IMR-90 (cell line): ENCODE measurements at places on chromosomes 5 and 9. TPM values are rescaled to one million over a fixed set of nuclear protein-coding genes. Genes with fewer than 3 reads are reported as not detected.

DNA sequence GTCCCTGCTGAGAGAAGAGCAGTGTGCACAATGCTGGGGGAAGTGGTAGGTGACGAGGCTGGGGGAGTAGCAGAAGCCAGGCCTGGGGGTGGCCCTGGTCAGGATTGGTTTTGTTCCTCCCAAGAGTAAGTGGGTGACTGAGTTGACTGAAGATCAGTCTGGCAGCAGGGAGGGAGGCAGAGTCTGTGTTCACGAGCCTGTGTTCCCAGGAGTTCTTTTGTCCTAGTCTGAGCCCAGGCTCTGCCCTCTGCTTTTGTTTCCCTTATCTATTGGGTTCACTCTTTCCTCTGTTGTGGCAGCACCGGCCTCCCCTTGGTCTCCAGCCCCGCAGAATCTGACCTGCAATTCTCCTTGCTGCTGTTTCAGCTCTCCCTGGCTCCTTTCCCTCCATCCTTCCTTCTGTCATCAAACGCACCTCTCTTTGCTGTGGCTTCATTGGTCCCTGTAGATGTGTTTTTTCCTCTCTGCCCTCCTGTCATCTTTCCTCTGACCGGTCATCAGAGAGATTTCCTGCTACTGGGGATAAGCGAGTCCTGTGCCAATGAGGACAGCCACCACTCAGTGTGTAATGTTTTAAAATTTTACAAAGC lies 607.4 kb downstream of the KIF4B start:
- no peaks in the 10 kb centered on the region for H3K36me3 ChIP-seq
- H3K4me3 ChIP-seq = no peak overlapping the region

Gene GPR107
- 16.7 and 17.8 TPM in 2 replicates for total RNA-seq

- H3K36me3 ChIP-seq = peaks cover 92% of the 10 kb centered on the region
- no peak overlapping the region for H3K27ac ChIP-seq
- no peaks in the 10 kb centered on the region for H3K27me3 ChIP-seq
- DNase-seq = no peak
These were observed 109.0 kb downstream of the COL5A1 start for GRCh38 chr9:134750450-134751155.

- H3K36me3 ChIP-seq = no peaks in the 10 kb centered on the region
- no peaks in the 10 kb centered on the region for H3K27me3 ChIP-seq
- no peak overlapping the region for H3K4me3 ChIP-seq
- DNase-seq = no peak
- H3K27ac ChIP-seq = no peak overlapping the region
These were observed 40.4 kb downstream of the ZNF608 start for GRCh38 chr5:124706051-124706450.

DNA sequence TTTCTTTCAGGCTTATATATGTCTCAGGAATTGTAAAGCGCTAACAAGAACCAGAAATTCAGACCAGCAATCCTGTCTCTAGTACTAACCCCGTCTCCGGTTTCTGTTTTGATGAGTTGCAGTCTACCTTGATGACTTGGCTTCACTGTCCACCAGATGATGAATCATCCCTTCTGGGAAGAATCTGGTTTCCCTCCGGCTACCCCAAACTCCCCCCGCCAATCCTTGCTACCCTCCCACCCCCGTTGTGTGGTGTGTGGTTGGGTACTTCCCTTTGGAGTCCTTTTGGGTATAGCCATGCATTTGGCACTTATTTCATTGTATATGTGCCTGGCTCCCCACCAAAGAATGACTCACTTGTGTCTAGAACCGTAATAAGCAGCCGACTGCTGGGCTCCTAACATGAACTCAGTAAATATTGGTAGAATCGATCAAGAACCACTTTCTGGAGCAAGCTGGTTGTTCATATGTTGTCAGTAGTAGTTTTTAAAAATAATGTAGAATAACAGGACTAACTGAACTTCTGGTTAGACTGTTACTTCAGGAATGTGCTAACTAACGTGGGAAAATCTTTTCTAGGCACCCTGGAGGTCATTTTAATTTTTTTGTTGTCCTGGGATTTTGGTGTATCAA lies 8.3 kb upstream of the TGFBI start:
- no peak overlapping the region for H3K4me3 ChIP-seq
- DNase-seq = peak; percentile 99
- no peaks in the 10 kb centered on the region for H3K27me3 ChIP-seq
- H3K4me1 ChIP-seq = peaks cover 51% of the 10 kb centered on the region
- no peaks in the 10 kb centered on the region for H3K36me3 ChIP-seq

GRCh38 chr5:176789873-176790615 lies 20.3 kb upstream of the UNC5A start:
- DNase-seq = no peak
- no peaks in the 10 kb centered on the region for H3K36me3 ChIP-seq
- no peaks in the 10 kb centered on the region for H3K4me1 ChIP-seq

- H3K27me3 ChIP-seq = no peaks in the 10 kb centered on the region
- peak within 1 kb of the TSS; percentile 81 for H3K4me3 ChIP-seq
- H3K36me3 ChIP-seq = peaks cover 3% of the 10 kb centered on the region
- peak; percentile 86 for DNase-seq
- H3K27ac ChIP-seq = peak within 1 kb of the TSS; percentile 99
These were observed at the start of gene TXNDC15 for GRCh38 chr5:134873987-134874830. Gene TXNDC15, plus strand, starts transcription at chr5:134874371. Its CDS starts 57 bp downstream, at chr5:134874428.

- H3K27ac ChIP-seq = no peak overlapping the region
- no peaks in the 10 kb centered on the region for H3K36me3 ChIP-seq
- DNase-seq = no peak
- H3K4me1 ChIP-seq = peaks cover 1% of the 10 kb centered on the region; the same call in 1 of the 2 replicates
- H3K27me3 ChIP-seq = no peaks in the 10 kb centered on the region; the same call in 1 of the 2 replicates
- no peak overlapping the region for H3K4me3 ChIP-seq
These were observed 157.0 kb upstream of the VLDLR start for GRCh38 chr9:2464624-2465023.

Gene PNPLA7
- total RNA-seq = under 0.01 TPM in 2 replicates

Gene TAL2
- not detected in 2 replicates for total RNA-seq

DNA sequence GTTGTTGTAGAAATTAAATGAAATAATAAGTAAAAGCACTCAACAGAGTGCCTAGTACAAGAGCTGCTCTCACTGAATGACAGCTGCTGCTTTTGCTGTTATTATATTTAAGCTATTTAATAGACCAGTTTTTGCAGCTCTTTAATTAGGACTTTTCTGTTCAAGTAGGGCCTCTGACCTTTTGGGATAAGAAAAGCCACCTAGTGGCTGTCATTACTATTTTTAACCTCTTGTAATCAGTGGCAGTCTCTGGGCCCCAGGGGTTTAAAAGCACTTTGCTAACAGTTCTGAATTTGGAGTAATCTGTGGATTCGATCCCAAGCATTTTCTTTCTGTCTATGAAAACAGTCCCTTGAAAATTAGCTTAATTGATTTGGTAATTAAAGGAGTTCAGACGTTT lies 121.1 kb downstream of the NUDT12 start:
- no peak for DNase-seq
- H3K36me3 ChIP-seq = no peaks in the 10 kb centered on the region
- peaks cover 2% of the 10 kb centered on the region; the same call in 1 of the 2 replicates for H3K4me1 ChIP-seq
- no peak overlapping the region for H3K4me3 ChIP-seq
- H3K27ac ChIP-seq = no peak overlapping the region

- no peak overlapping the region for H3K4me3 ChIP-seq
- no peak overlapping the region for H3K27ac ChIP-seq
- no peaks in the 10 kb centered on the region for H3K36me3 ChIP-seq
- peaks cover 9% of the 10 kb centered on the region for H3K4me1 ChIP-seq
These were observed 55.9 kb downstream of the MLLT3 start for GRCh38 chr9:20566401-20566800.

DNA sequence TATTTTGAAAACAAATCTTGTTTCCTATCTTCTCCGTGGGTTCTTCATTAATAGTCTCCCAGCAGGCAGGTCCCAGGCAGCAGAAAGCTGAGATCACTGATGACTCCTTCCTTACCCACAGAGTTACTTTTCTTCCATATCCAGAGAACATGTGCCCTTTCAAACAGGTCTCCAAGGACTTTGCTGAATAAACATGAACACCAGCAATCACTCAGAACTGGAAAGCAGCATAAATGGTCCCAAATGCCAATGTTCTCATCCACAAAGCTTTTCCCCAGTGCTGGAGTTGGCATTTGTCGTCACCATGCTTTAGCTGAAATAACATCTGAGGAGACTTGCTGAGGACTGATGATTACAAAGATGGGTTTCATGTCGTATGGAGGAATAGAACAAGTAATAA lies 134.0 kb downstream of the YIPF5 start:
- H3K27ac ChIP-seq = no peak overlapping the region
- peaks cover 2% of the 10 kb centered on the region; the same call in 1 of the 2 replicates for H3K4me1 ChIP-seq
- H3K27me3 ChIP-seq = no peaks in the 10 kb centered on the region
- no peaks in the 10 kb centered on the region for H3K36me3 ChIP-seq
- H3K4me3 ChIP-seq = no peak overlapping the region
- DNase-seq = peak; percentile 17

Gene SYNPO
- 3.0 and 3.1 TPM in 2 replicates for total RNA-seq

GRCh38 chr9:73200694-73201452 lies 49.2 kb downstream of the ANXA1 start:
- DNase-seq = peak; percentile 23
- H3K27ac ChIP-seq = no peak overlapping the region
- H3K4me3 ChIP-seq = no peak overlapping the region
- no peaks in the 10 kb centered on the region for H3K4me1 ChIP-seq
- H3K27me3 ChIP-seq = no peaks in the 10 kb centered on the region

Gene EQTN
- not detected in 2 replicates for total RNA-seq
